ENCODE measurements at places on chromosomes 5 and 9. TPM values are rescaled to one million over a fixed set of nuclear protein-coding genes. Genes with fewer than 3 reads are reported as not detected.

GRCh38 chr5:75048457-75048953 lies 3.9 kb downstream of the GCNT4 start:
- DNase-seq: no peak

GRCh38 chr5:111313017-111313724 lies 89.0 kb downstream of the CAMK4 start:
- DNase-seq: no peak

GRCh38 chr5:43609752-43610151 lies 6.8 kb downstream of the NNT start:
- no peak for DNase-seq

- DNase-seq: no peak
These were observed 19.8 kb upstream of the OTULIN start for GRCh38 chr5:14644623-14645237.

DNA sequence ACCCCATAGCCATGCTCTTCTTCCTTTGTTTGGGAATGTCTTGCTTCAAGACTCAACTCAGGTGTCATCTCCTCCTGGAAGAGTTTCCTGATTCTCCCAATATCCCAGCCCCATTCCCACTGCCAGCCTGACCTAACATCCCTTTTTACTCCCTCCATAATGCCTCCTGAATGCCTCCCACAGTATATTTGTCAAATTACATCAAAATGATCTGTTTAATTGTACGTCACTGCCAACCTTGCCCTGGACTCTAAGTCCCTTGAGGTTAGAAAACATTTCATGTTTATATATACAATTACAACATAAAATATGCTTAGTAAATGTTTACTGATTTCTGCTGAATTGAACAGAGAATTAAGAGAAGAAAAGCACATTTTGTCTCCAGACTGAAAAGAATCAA lies 301.6 kb upstream of the PDE4D start:
- no peak for DNase-seq

- no peak for DNase-seq
These were observed 366.2 kb upstream of the GRAMD2B start for GRCh38 chr5:126056851-126057622.

DNA sequence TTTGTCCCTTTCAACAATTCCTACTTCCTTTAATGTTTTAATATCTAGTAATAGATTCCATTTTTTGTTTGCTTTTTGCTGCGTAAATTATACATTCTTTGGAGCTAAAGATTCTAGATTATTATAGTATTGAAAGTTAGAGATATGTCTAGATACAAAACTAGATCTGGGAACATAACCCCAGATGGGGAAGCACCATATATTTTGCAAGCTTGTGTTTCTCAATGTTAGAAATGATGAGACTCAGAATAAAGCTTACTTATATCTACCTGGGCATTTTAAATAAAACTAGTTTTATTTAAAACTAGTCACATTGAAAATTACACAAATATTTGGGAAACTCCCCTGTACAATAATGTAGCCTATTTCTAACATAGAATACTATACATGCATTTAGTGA lies 32.2 kb downstream of the TRIO start:
- no peak for DNase-seq

DNA sequence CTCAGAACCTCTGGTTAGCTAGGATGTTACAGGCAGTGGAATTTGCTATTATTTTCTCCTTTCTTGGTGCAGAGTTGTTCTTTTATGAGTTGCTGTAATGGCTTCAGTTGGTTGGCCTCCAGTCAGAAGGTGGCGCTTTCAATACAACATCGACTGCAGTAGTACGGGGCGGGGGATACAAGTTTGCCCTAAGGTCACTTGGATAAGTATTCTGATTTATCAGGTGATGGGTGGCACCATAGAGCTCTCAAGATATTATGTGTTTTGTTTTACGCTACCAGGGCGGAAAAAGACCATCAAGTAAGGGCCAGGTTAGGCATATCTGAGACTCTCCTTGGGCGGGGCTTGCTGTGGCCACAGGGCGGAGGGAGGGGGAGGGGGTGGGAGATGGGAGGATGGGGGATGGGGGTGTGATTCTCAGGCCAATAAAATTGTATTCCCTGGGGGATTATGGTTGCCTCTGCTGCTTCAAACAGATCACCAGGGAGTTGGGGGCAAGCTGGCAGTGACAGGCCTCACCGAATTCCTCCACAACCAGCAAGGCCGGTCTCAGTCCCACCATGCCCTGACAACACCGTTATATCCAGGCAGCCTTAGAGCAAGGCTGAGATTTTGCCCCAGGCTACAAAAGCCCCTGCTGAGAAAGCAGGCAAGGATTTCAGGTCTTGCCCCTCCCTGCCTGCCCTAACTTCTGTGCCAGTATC lies 15.9 kb upstream of the RNF38 start:
- DNase-seq: no peak

- DNase-seq: no peak
These were observed 960 bp upstream of the CTNND2 start for GRCh38 chr5:11905206-11905605.

DNA sequence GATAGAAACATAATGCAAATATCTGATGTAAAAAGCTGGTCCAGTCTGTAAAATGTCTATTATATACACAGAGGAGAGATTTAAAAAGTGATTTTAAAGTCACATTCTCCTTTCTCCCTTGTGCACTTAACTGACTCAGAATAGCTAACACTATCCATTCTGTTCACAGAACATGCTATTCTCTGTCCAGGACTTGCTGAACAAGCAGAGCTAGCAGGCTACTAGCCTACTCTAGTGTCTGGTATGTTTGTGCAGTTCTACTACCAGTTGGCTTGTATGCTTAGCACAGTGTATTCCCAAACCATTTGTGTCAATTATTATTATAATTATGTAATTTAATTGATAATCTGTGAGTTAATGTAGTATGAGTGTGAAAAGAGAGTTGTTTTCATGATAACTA lies 161.7 kb upstream of the NUDT12 start:
- DNase-seq: no peak

- DNase-seq: no peak
These were observed 45.2 kb downstream of the AHRR start for GRCh38 chr5:366541-367357.

GRCh38 chr5:74631081-74631953 lies 9.2 kb downstream of the ENC1 start:
- no peak for DNase-seq

GRCh38 chr5:67166460-67167285 lies 29.9 kb downstream of the CD180 start:
- DNase-seq: no peak

- DNase-seq: no peak
These were observed 265.8 kb upstream of the TRPC7 start for GRCh38 chr5:136631186-136631585.

DNA sequence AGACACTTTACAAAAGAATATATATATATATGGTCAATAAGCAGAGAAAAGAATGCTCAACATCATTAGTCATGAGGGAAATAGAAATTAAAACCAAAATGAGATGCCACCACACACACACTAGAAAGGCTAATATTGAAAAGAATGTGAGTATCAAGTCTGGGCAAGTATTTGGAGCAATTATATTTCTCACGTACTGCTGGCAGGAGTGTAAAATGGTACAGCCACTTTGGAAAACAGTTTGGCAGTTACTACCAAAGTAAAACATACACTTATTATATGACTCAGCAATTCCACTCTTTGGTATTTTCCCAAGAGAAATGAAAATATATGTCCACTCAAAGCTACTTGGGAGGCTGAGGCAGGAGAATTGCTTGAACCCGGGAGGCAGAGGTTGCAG lies 29.8 kb downstream of the NEUROG1 start:
- no peak for DNase-seq

DNA sequence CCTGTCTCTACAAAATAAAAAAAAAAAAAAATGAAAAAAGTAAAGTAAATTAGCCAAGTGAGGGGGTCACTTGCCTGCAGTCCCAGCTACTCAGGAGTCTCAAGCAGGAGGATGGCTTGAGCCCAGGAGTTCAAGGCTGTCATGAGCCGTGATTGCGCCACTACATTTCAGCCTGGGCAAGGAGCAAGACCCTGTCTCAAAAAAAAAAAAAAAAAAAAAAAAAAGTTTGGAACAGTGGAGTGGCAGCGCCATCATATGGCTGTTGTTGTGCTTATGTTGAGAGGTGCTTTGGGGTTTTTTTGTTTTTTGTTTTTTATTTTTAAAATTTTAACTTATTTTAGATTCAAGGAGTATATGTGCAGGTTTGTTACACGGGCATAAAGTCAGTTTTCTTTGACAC lies 3.6 kb downstream of the BRIX1 start:
- no peak for DNase-seq

DNA sequence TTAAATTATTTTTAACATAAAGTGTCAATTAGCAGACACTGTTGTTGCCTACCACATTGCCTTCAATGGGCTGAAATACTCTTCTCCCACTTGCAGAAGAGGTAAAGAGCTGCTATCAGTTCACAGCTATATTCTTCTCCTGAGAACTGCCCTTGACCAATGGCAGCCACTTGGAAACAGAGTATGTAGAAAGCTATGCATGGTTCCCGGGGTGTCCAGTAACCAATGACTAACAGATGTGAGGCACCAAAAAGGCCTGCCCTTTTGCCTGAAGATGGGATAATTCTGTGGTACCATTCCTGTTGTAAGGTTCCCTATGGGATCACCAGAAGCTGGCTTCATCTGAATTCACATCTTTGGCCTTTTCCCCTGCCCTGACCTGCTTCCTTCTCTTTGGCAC lies 181.4 kb upstream of the MAP3K1 start:
- DNase-seq: no peak

- no peak for DNase-seq
These were observed 129.7 kb downstream of the CDC42SE2 start for GRCh38 chr5:131393498-131393968.

- DNase-seq: no peak
These were observed 22.6 kb downstream of the PRRC2B start for GRCh38 chr9:131416509-131416908.

DNA sequence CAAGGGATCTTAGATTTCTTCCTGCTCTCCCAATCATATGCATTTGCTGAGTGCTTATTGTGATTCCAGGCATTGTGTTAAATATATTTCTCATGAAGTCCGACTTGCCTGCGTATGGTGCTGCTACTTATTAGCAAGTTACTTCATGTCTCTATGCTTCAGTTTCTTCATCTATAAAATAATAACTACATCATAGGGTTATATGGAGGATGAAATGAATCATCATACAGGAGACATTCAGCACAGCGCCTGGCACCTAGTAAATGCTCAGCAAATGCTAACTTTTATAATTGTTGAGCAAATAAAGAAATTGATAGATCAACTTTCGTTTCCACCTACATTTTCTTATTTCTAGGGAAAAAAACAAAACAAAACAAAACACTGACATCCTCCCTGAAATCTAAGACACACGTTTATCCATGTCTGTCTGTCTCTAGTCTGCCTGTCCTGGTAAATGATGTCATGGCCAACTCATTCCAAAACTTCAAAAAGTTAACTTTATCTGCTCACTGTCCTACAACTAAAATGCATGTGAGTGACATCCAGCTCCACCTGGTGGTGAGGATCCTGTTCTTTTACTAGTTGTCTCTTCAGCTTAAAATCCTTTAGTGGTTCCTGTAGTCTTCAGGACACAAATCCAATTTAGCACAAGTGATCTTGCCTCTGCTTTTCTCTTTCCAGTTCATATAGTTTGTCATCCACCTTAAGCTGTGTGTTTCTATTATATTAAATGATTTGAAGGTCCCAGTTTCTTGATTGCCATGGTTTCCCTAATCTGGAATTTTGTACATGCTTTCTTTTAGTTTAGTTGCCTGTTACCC lies 27.7 kb downstream of the PPP3R2 start:
- DNase-seq: no peak

DNA sequence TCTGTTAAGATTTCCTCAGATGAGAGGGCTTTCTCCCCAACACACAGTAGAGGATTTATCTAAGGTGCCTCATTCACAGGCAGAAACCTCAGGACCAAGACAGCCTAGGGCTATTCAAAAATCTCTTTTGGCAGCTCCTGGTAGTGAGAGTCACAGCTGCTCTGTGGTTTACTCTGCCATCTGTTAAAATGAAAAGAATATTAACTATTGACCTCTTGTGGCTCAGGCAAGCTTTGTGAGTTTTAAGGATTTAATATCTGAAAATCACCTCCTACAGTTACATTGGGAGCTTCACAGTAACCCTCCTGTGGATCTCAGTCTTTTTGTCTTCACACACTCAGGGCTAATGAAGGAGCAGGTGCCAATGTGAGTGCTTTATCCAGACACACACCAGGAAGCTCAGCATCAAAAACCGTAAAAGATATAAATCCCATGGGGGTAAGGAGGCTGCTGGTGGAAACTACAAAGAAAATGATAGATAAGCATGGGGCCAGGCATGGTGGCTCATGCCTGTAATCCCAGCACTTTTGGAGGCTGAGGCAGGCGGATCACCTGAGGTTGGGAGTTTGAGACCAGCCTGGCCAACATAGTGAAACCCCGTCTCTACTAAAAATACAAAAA lies 29.7 kb downstream of the PPP1R2B start:
- no peak for DNase-seq

DNA sequence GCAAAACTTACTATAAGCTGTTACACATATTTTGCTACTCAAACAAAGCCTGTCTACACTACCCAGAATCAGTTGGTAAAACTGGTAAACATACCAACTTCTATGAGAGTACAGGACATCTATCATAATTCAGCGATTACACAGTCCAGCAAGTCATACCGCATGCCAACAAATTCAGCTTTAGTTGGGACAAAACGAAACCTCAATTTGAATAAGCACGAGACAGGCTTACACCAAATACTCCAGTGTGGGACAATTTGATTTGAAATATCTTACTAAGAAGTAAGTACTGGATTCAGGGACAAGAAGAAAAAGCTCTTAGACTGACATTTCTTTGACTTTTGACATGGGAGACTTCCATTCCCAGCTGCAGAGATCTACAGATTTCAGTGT lies 2.0 kb downstream of the NRG2 start:
- no peak for DNase-seq

GRCh38 chr9:114233491-114234185 lies 78.3 kb downstream of the COL27A1 start:
- no peak for DNase-seq

- DNase-seq: no peak
These were observed 232.7 kb upstream of the ACTBL2 start for GRCh38 chr5:57715296-57715695.

- DNase-seq: no peak
These were observed 142.3 kb downstream of the TSSK1B start for GRCh38 chr5:113292462-113292861.

DNA sequence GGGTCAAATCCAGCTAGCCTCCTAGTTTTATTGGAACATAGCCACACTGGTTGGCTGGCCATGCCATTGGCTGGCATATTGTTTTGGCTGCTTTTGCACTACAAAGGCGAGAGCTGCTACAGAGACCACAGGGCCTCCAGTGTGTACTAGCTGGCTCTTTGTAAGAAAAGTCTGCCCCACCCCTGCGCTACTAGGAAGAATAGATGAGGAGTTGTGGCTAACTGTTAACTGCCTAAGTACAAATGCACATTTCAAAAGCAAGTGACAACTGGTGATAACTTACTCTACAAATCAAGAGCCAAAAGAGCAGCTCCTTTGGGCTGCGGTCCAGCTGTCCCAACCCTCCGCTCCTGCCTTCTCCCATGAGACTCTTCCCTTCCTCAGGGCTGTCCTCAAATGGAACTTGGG lies 63.9 kb downstream of the SERINC5 start:
- no peak for DNase-seq

GRCh38 chr5:50328193-50328729 lies 112.8 kb downstream of the EMB start:
- no peak for DNase-seq

The F2R gene
- polyA plus RNA-seq: 1.9 TPM

The PCDHB4 gene
- polyA plus RNA-seq: 5.1 TPM

The ZNF883 gene
- 1.8 TPM for polyA plus RNA-seq

The LRRC26 gene
- polyA plus RNA-seq: not detected

The ERCC8 gene
- polyA plus RNA-seq: 3.2 TPM

The ADRA1B gene
- polyA plus RNA-seq: 0.11 TPM

The PLCXD3 gene
- polyA plus RNA-seq: 14.2 TPM

The GPSM1 gene
- polyA plus RNA-seq: 33.7 TPM

The NPR3 gene
- 0.38 TPM for polyA plus RNA-seq
